Non-pigmented ciliary epithelial cell (primary cell): ENCODE measurements at places on chromosomes 7 and 10.

- DNase-seq: peak; percentile 61
Measured at GRCh38 chr7:36526863-36527548, 137.3 kb downstream of the ANLN start.

GRCh38 chr7:42832667-42833066, 79.2 kb downstream of the C7orf25 start:
- DNase-seq: no peak

DNA sequence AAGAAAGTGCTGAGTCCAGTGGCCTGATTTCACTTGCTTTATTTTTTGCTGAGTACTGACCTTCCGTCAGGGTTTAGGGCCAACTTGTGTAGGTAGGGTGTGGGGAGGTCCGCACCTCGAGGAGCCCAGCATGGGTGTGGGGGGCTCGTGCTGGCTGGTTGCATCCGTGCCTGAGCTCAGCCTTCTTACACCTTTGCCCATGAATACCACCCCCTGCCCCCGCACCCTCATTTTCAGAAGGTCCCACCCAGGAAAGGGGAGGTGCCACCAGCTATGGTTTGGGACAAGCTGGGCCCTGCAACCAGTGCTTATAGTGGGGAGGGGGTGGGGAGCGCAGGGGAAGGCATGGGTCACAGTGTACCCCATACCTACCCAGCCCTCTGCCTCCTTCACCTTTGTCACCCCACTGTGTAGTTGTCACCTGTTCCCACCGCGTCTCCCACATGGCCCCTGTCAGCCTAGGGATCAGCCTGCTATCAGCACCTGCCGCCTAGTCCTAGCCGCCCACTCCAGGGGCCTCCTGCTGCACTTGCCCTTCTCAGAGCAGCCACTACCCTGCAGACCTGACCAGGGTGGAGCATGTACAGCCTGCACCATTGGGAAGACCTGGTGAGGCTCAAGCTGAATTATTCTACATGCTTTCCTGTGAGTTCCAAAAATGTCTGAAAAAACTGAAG, 146.2 kb upstream of the RET start:
- DNase-seq: no peak

- DNase-seq: no peak
Measured at GRCh38 chr7:111014079-111014478, 76.8 kb upstream of the LRRN3 start.

DNA sequence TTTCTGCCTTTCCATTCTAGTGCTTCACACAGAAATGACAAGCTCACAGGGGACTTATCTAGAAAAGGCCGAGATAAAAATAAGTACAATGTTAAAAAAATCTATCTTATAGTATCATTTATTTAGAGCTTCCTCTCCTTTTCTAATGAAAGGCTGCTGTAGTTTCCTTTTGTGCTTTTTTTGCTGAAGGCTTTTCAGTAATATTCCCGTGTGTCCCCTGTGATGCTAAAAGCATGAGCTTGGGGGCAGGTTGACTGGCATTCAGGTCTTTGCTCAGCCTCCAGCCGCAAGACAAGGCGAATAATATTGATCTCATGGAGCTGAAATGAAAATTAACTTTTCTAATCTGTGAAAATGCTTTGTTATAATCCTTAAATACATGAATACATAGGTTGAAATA, 143.0 kb downstream of the ST7 start:
- no peak for DNase-seq

DNA sequence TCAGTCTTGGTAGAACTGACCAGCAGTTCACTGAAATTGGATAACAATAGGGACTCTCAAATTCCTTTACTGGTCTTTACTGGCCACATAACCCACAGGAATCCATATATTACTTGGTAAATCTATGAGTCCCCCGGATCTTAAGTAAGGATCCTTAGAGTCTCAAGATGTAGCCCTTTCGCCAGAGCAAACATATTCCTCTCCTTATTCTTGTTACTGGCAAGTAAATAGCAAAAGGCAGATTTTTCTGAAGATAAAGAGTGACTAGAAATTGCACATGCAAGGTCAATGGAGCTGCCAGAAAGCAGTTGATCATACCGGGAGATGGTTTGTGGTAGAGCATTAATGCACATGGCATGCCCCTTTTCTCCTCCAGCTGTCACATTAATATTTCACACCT, 283.0 kb downstream of the HDAC9 start:
- no peak for DNase-seq

DNA sequence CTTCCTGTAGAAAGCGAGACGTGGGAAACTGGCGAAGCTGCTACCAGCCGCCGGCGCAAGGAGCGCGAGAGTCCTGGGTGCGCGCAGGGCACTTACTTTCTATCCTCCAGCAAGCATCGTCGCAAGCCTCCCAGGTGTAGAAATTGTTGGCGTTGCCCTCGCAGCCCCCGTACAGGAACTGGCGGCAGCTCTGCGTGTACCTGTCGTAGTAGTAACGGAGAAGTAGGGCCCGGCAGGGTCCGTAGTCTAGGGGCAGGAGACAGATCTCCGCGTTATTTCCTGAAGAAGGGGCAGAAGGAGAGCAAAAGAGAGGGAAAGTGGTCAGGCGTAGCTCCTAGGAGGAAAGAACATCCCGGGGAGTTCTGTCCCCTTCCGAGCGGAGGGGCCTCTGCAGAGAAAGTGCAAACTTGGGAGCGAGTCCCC, 501 bp downstream of the TFPI2 start:
- DNase-seq: no peak

DNA sequence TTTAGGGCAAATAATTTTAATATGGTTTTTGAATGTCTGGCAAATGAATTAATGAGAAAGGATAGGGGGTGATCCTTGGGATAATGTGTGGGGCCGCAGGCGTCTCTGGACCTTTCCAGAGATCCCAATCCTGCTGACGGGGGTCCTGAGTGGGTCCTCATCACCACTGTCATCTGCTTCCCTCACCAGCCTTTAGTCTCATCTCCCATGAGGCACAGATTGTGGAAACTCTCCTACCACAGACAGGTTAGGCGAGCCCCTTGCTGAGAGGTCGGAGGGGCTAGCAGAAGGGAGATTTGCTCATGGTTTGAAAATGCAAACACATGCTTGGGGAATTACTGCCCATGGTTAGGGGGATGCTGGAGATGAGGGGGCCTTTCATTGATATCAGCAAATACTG, 484.6 kb downstream of the RPS24 start:
- no peak for DNase-seq

DNA sequence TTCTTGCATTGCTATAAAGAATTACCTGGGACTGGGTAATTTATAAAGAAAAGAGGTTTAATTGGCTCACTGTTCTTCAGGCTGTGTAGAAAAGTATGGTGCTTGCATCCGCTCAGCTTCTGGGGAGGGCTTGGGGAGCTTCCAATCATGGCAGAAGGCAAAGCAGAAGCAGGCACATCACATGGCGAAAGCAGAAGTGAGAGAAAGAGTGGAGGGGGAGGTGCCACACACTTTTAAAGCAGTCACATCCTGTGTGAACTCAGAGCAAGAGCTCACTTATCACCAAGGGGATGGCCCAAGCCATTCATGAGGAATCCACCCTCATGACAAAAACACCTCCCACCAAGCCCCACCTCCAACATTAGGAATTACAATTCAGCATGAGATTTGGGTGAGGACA, 303.5 kb downstream of the OTUD1 start:
- DNase-seq: no peak

- no peak for DNase-seq
Measured at GRCh38 chr10:103553743-103554487, 60.4 kb downstream of the NEURL1 start.

GRCh38 chr7:115435178-115435577, 513.3 kb downstream of the MDFIC start:
- DNase-seq: no peak

GRCh38 chr7:155811895-155812761, at the start of gene SHH:
TSS of gene SHH (minus strand) at chr7:155812463. CDS start at chr7:155812122, 341 bp downstream.
- DNase-seq: no peak

DNA sequence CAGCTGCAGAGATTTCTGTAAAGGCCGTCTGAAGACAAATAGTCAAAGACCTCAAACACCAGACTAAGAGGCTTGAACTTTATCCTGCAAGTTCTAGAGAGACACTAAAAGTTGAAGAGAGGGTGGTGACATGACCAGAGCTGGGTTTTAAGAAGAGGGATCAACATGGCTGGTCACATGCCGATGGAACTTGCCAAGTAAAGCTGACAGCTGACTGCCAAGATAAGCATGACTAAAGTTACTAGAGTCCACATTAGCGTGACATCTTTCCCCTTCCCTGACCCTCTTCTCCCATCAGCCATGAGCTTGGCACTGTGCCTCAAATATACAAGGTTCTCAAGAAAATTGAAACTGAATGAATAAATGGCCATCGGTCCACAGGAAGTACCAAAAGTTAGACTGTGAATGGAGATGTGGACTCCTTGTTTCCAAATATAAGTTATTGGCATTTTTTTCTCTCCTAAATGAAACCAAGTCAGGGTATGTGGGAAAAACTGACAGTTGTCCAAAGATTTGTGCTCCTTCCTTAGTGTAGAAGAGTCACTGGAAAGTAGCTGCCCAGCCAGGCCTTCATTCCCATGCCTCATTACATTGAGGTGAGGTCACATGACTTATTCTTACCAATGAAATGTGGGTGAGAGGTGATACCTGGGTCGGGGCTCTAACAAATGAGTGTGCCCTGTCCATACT, 24.5 kb downstream of the XPNPEP1 start:
- DNase-seq: no peak

GRCh38 chr10:96661632-96662031, 58.7 kb downstream of the PIK3AP1 start:
- DNase-seq: no peak

- DNase-seq: no peak
Measured at GRCh38 chr7:748446-748845, 21.4 kb upstream of the PRKAR1B start.

DNA sequence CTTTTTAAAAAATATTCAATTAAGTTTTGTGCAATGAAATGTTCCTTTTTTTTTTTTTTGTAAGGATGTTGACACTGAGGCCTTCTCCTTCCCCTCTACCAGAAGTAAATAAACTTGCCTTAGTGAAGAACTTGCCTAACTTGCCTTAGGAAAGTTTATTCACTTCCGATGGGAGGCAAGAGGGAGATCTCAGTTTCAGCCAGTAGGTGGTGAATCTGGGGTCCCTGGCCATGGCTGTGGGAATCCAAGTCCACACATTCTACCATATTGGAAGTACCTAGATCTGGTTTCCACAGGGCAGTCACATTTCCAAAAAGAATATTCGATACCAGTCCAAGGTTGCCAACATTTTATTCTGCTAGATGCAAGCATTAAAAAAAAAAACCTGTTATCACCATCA, 270.9 kb downstream of the CCSER2 start:
- no peak for DNase-seq

DNA sequence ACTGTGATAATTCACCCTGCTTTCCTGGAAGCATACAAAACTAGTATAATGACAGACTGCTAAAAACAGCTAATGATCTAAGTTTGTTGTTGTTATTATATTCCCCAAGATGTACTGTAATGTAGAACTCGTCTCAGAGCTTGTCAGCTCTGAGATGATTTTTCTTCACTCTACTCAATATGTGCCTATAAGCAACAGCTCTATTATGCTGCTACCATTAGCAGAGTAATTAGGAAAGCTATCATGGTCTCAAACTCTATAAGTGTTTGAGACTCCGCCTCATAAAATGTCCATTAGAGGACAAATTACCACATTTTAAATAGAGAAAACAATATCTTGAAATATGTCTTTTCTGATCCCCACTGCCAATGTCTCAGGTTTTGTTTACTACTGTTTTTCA, 476.5 kb upstream of the PCDH15 start:
- no peak for DNase-seq

DNA sequence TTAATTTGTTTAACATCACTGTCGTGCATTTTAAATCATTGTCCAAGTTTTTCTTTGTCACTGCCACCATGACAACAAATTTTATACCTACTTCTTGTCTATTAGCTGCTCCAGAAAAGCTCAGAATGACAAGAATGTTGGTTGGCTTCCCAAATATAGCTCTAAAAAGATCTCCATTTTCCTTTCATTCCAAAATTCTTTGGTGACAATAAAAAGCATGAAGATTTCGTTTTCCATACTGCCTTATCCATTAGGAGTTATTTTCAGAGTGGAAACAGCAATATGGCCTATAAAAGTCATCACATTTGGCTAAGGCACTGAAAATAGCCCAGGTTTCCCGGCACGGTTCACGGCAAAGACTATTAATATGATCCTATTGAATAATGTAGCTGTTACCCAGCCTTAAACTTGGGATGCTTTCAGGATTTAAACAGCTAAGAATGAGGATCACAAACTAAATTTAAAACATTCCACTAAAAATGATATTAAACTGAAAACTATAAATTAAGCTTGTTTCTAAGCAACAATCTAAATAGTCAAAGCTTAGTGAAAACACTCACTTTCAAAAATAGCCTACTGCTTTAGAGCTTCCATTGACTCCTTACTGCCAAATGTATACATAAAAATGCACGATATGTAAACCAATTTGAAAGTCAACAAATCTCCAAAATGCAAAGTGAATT, 2.7 kb downstream of the CTTNBP2 start:
- DNase-seq: no peak

DNA sequence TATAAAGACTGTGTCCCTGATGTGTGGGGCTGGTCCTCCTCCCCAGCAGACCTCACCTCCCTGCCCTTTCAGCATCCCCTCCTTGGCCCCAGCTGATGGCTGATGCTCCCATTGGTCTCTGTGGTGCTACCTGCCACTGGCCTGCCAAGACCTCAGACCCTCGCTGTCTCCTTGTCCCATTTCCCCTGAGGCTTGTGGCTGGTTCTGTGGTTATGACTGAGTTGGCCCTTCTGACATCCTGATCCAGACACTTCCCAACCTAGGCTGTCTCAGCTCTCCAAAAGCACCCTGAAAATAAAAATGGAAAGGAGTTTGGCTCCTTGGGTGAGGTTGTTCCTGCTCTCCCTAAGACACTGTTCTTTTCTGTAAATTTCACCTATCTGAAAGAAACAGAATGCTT, 214.2 kb downstream of the RPS24 start:
- no peak for DNase-seq

- no peak for DNase-seq
Measured at GRCh38 chr7:262251-262572, 27.8 kb upstream of the FOXL3 start.

DNA sequence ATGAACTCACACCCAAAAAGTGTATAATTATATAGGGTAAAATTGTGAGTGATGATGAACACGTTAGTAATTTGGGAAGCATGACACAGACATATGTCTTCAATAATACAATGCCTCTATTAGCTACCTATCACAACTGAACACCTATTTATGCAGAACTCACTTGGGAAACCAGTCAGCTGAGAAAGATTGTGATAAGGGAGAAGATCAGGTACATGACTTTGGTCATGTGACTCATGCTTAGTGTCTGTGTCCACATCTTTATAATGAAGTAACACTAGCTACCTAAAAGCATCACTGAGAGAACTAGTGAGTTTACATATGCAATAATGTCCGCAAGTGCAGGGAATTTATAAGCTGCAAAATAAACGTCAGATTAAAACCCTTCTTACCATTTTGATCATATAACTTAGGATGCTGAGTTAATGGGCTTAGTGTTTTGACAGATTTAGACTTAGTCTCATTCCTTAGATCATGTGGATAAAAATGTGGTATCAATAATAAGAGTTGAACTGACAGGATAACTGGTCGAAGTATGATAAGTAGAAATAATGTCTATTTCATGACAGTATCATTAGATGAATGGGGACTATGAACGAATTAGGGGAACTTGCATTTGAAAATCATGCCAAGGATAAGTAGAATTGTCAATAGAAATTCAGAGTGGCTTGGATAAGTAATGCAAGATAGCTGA, 11.6 kb downstream of the VWDE start:
- no peak for DNase-seq

- DNase-seq: peak; percentile 19
Measured at GRCh38 chr7:93228302-93228701, 2.0 kb upstream of the HEPACAM2 start.
